ENCODE measurements at places on chromosomes 4 and X.

DNA sequence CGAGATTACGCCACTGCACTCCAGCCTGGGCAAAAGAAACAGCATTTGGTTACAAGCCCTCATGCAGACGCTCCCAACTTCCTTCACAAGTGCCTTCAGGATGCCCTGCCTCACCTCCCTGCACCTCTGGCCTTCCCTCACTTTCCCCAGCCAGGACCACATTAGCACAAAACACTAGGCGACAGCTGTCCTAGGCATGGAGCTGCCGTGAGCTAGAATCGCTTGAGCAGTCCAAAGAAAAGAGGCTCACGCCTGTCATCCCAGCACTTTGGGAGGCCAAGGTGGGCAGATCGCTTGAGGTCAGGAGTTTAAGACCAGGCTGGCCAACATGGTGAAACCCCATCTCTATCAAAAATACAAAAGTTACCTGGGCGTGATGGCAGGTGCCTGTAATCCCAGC lies 15.8 kb downstream of the RNF212 start:
- no peak for DNase-seq

DNA sequence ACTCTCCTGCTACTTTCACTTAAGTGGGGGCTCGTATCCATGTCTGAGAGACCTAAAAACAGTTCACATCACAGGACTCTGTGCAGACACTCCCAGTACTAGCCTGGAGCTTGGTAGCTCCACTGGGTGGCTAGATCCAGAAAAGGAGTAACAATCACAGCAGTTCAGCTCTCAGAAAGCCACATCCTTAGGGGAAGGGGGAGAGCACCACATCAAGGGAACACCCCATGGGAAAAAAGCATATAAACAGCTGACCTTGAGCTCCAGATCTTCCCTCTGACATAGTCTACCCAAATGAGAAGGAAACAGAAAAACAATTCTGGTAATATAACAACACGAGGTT lies 175.8 kb downstream of the FAM13A start:
- no peak for DNase-seq

DNA sequence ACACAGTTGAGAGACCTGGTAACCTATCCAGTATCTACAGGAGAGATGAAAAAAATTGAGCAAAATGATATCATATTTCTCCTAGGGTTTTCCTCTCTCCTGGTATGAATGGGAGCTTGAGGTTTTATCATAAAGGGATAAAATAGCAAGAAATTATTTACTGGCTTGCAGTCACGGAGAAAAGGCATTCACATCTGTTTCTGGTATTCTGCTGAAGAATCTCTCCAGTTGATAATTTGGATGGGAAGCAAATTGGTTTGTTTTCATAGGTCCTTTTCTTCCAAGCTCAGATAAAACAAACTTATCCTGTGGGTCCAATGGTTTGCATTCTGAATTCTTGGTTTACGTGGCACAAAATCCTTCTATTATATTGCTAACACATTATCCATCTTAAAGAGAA lies 83.1 kb upstream of the GYPA start:
- DNase-seq = no peak

- no peak for DNase-seq
Observed at GRCh38 chrX:65589304-65589703, 54.7 kb upstream of the LAS1L start.

DNA sequence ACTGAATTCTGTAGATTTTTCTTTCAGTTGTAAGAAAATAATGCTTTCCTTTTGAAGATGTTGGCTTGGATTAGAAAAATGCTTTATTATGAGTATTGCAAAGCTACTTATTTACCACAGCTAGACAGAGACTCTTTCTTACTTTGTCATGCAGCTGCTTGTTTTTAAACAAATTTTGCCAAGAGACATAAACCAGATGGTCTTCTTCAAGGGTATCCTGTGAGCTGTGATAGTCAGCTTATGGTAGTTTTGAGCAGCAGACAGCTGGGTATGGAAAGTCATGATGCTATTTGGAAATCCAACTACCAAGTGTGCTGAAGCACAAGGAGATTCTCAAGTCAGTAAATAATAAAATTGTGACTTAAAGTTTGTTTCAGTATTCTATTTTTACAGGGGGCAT lies 941.5 kb downstream of the DMD start:
- no peak for DNase-seq

- peak; percentile 5 for DNase-seq
Observed at GRCh38 chrX:132622130-132622529, 133.3 kb upstream of the MBNL3 start.

- no peak for DNase-seq
Observed at GRCh38 chr4:20305976-20306375, 54.3 kb downstream of the SLIT2 start.

DNA sequence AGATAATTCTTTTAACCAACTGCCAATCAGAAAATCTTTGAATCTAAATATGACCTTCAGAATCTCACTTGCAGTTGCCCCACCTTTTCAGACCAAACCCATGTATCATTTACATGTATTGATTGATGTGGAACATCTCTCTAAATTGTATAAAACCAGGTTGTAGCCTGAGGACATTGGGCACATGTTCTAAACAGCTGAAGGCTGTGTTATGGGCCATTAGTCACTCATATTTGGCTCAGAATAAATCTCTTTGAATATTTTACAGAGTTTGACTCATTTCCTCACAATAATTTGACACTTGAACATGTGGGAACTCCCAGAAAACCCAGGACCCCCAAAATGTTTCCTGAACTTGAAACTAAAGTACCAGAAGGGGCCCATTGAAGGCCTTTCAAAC lies 58.7 kb downstream of the UGT2B10 start:
- no peak for DNase-seq

GRCh38 chrX:9494771-9495170 lies 29.9 kb downstream of the TBL1X start:
- DNase-seq = peak; percentile 60

GRCh38 chr4:78032446-78032845 lies 24.7 kb upstream of the FRAS1 start:
- DNase-seq = no peak

GRCh38 chr4:1008840-1009541 lies 2.4 kb upstream of the FGFRL1 start:
- no peak for DNase-seq

GRCh38 chr4:145034727-145035211 lies 63.2 kb downstream of the ANAPC10 start:
- peak; percentile 5 for DNase-seq

DNA sequence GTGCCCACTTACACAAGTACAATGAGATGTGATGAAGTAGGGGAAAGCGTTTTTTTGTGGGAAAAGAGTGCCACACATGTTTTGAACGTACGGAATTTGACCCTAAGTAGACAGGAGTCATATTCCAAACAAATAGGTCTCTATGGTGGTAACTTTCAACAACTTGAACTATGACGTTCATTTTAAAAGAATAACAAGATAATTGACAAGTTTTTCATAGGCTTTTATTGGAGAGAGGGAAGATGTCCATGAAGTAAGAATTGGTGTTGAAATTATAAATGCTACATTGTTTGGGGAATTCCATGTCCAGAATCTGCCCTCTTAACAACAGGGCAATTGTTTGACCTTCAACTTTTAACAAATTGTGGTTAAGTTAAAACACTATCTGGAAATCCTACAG lies 126.5 kb downstream of the GASK1B start:
- DNase-seq = no peak

GRCh38 chr4:182955411-182955810 lies 38.2 kb upstream of the DCTD start:
- DNase-seq = no peak

- DNase-seq = no peak
Observed at GRCh38 chrX:101409043-101409442, 1.0 kb downstream of the HNRNPH2 start.

- no peak for DNase-seq
Observed at GRCh38 chr4:61741327-61742096, 541.4 kb downstream of the ADGRL3 start.

DNA sequence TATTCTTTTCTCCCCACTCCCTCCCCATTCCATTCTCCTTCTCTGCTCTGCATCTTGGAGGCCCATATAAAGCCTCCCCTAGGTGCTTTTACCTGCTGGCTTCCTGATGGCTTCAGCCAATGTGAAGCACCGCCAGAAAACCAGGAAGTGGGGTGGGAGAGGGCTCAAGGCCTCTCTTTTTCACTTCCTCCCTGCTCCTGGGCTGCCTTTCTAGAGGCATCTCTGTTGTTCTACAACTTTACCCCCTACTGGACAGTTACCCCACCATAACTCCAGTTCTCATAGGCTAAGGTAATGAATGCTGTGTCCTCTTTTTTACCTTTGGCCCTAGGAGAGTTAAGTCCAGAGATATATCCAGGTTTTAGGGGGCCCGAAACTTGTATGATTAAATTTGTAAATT lies 62.4 kb upstream of the PPARGC1A start:
- peak; percentile 68 for DNase-seq

GRCh38 chrX:49879656-49880277 lies 483 bp downstream of the USP27X start:
- DNase-seq = no peak

DNA sequence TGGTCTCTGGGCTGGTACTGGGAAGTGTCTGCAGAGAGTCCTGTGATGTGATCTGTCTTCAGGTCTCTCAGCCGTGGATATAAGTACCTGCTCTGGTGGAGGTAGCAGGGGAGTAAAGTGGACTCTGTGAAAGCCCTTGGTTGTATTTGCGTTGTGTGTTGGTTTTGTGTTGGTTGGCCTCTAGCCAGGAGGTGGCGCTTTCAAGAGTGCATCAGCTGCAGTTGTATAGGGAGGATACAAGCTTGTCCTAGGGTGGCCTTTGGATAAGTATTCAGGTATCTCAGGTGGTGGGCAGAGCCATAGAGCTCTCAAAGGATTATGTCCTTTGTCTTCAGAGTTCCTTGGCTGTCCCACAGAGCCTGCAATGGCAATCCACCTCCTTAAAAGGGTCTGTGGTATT lies 111.6 kb downstream of the MAGEB17 start:
- DNase-seq = no peak

- DNase-seq = no peak
Observed at GRCh38 chr4:52651996-52652672, 7.0 kb downstream of the USP46 start.

DNA sequence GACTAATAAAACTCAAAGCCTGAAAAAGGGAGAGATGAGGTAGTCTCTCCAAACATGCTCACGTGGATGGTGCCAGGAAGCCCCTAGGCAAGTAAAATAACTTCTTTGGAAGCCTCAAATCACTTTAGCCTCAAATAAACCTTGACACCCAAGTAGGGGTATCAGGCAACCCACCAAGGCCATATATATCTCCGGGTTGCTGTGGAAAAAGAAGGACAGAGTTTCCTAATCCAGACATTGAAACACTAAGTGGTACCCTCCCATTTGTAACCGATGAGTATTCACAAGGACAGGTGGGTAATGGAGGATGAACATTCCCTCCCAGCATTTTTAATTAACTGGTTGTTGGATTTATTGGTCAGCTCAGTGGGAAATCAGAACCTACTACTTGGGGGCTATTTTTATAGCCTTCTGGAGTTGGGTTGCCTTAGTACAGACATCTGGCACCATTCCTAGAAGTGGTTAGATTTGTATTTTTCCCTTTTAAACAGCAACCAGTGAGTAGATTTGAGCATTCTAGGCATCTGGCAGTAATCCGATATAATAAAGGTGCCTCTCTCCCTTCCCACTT lies 87.7 kb downstream of the GPC3 start:
- DNase-seq = no peak

DNA sequence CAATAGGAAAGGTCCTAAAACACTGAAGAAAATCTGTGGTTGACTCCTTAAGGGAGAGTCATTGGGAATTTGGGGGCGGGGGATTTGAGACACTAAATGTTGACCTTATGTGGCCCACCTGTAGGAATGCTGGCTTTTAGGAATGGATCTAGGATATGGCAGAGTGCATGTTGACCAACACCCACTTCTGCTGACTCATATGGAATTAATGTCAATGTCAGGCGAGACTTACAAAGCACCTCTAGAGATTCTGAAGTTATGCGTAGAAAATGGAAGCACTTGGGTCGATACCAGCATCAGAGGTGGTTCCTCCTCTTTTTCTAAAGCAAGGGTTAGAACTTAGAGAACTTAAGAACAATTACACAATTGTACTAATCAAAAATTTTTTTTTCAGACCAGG lies 100.6 kb upstream of the CBR4 start:
- DNase-seq = no peak

DNA sequence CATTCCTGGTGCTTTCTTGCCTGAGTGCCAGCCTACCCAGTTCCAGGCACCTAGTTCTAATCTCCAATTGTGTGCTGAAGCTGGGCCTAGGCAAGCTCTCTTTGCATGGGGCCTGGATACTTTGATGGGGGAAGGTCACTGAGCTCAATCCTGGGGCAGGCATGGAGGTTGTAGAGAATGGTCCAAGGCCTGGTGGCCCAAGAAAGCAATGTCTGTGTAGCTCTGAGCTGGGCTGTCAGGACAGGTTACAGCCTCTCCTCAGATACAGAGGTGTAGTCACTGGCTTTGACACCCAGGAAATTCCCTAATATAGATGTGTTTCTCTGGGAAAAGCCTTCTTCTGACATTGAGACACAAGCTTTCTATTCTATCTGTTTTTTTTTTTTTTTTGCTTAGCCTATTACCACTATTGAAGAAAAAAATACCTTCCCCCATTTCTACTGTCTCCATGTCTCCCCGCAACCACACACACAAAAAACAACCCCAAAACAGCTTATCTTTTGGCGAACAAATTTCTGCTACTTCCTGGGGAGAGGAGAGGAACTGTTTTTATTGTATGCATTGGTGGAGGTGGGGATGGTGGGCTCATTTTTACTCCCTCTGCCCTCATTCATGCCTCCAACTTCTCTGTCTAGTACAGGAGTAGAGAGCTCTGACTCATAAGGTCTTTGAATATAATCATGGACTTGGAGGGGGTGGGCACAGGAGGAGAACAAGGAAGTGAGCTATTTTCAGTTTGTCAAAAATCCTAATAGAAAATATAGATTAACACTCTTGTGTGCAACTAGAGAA lies 66.7 kb upstream of the DHX15 start:
- DNase-seq = peak; percentile 28

- no peak for DNase-seq
Observed at GRCh38 chrX:25096522-25097045, 80.8 kb upstream of the ARX start.

All from MV-4-11 (cell line).